ENCODE measurements at places on chromosomes 13 and 19. TPM values are rescaled to one million over a fixed set of nuclear protein-coding genes. Genes with fewer than 3 reads are reported as not detected.

- DNase-seq, result no peak
These were observed 23.0 kb upstream of the PSG2 start for GRCh38 chr19:43105496-43105895.

DNA sequence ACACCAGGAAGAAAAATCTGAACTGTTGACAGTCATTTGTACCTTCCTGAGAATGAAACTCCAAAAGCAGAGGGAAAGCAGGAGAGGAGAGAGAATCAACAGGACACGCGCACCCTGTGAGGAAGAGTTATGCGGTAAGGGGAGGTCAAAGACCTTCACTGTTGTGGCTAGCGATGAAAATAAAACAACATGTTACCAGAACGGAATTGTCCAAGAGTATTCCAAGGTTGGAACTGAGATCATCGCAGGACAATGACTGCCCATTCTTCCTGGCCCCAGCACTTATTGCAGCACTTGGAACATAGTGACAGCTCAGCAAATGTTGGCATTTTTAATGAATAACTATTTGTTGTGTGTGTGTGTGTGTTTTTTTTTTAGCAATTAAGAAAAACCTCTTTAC is 176.0 kb upstream of the TSC22D1 start:
- DNase-seq, result no peak

- DNase-seq, result no peak
These were observed 565.2 kb upstream of the GPC6 start for GRCh38 chr13:92661406-92661805.

GRCh38 chr19:55538132-55538531 is 1.2 kb upstream of the SBK2 start:
- no peak for DNase-seq

GRCh38 chr13:73210218-73210883 is 151.5 kb downstream of the KLF5 start:
- DNase-seq, result no peak

DNA sequence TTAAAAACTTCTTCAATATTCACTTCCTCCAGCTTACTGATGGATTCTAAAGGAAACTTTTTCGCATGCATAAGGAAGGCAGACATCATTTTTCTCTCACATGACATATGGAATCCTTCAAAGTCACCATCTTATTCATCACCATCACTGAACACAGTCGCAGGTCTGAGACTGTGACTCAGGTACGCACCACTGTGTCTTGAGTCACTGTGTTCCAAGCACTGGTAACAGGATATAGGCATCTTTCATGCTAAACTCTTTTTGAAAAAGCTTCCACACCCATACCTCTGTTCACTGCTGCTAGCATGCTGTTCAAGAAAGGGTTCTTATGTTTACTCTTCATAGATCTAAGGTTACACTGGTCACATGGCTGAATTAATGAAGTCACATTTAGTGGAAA is 67.0 kb upstream of the SIAH3 start:
- DNase-seq, result no peak

DNA sequence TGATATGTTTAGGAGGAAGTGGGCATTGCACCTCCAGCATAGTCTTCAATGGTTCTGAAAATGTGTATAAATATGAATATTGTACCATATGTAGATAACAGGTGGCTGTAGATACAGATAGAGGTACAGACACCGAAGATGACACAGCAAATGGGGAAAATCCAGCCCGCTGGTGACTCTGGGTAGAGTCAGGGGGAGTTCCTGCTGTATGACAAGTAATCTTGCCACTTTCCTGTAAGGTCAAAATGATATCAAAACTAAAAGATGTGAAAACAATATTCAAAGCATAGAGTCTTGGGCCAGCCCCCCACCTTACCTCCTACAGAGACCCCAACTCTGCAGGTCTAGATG is 17.8 kb downstream of the C2CD4C start:
- no peak for DNase-seq

GRCh38 chr13:77466753-77467422 is 68.6 kb upstream of the SCEL start:
- DNase-seq, result no peak

DNA sequence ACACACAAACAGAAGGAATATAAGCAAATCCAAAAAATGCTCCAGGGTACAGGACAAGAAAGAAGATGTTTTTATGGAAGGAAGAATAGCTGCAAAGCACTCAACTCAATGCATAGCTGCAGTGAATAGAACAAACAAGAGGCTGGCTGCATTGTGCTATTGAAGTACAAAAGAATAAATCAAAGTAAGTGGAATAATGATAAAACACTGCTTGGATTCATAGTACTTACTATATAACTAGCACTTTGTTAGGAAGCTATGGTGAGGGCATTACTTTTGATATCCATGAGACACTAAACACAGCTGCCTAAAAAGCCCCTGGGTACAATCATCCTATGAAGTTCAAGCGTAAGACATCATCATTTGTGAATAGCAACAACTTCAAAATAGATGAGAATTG is 350.1 kb downstream of the PCDH9 start:
- no peak for DNase-seq

- no peak for DNase-seq
These were observed 5.7 kb downstream of the ERF start for GRCh38 chr19:42249149-42249750.

DNA sequence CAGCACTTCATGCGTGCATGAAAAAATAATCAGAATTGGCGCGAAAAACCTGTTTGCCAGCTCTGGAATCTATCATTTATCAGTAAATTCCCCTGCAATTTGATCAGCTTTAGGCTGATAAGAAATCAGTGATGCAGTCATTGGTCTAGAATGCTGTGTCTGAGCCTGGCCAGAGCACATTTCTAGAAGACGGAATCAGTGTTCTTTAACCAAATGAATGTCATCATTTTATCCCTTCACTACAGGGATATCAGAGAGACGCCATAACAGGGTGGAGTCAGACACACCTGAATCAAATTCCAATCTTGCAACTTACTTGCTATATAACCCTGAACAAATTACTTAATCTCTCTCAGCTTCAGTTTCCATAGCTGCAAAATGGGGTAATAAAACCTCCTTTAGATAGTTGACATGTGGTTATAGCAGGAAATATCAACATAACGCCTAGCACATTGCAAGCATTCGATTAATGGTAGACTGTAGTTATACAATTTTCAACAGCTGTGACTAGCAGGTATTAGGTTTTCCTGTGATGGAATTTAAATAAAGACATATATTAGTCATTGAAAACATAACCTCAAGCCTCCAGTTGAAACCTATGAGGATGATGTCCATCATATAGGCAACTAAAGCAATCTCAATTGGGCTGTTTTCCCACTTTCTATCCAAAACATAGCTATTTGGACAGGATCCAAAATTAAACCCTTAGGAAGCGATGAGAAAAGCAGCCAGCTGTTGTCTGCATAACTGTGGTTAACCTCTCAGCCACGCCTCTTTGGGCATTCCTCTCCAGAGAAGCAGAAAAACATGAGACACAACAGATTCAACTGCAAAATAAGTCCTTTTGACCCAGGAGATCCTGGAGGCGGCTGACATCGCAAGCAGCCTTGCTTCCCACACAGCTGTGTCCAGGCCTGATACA is 51.6 kb upstream of the UBL3 start:
- peak; percentile 94 for DNase-seq

GRCh38 chr13:66911411-66911939 is 318.7 kb downstream of the PCDH9 start:
- no peak for DNase-seq

GRCh38 chr19:12794971-12795381 is 3.7 kb downstream of the JUNB start:
- no peak for DNase-seq

- DNase-seq, result no peak
These were observed 238.1 kb upstream of the SERP2 start for GRCh38 chr13:44135566-44135965.

DNA sequence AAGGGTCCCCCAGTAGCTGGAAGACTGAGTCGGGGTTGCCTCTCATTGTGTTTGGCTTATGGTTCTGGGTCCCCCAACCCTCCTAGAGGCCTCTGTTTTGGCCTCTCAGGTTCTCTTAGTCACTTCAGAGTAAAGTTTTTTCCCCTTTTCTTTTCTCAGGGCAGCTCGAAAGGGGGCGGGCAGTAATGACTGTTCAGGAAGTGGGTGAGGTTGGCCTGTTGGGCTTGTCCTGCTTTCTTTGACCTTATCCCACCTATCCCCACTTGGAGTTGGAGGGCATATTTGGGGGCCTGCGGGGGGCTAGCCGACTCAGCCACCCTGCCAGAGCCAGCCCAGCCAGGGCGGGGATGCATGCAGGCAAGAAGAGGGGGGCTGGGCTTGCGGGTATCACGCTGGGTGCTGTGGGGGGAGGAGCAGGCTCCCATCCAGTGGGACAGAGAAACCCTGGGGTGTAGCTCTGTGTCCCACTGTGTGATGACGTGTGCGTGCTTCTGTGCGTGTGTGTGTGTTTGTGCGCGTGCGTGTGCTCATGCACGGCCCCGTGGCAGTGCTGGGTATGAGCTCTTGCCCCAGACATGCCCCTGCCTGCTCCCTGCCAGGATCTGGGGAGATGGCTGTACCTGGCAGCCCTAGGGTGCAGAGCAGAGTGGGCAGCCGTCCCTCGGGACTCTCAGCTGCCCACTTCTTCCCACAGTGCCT is 1.4 kb downstream of the CIC start:
- peak; percentile 48 for DNase-seq

GRCh38 chr19:49595819-49596404 is 4.9 kb downstream of the PRR12 start:
- DNase-seq, result no peak

GRCh38 chr13:81001828-81002385 is 661.0 kb upstream of the SPRY2 start:
- no peak for DNase-seq

SRRM5 gene
- total RNA-seq, result not detected

RASGRP4 gene
- total RNA-seq, result 0.41 TPM

ZNF606 gene
- total RNA-seq, result 28.5 TPM

CDADC1 gene
- total RNA-seq, result 8.3 TPM

EFNB2 gene
- 33.1 TPM for total RNA-seq

FXYD3 gene
- total RNA-seq, result 45.6 TPM

SIGLEC7 gene
- not detected for total RNA-seq

ZNF726 gene
- 9.3 TPM for total RNA-seq

HSPB6 gene
- total RNA-seq, result 152 TPM

ACER1 gene
- not detected for total RNA-seq

Data from tongue (tissue), 3 donors.